ENCODE measurements at places on chromosomes 2 and 18.

DNA sequence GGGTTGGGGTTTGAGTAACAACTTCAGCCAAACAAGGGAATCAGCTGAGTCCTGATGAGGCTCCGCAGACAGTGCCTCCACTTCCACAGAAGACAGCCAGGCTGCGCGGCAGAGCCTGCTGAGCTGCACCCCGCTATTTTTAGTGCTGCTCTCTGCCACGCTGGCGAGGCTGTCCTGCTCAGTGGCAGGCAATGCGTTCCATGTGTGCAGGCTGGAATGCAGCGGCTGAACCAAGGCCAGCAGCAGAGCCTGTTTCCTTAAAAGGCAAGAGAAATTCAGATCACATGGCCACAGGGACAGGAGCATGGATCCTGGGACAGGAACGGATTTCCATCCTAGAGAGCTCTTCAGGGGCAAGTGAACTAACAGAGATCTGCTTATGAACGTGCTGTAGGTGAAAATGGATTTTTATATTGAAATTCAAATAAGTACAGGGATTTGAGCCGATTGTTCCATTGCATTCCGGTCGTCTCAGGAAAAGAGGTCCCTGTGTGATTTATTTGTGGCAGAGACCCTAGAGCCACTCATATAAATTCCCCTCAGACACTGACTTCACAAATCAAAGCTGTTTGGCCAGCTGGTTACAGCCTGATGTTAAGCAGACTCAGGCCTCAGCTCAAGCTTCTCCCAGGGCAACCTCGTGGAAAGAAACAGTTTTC, 98.7 kb downstream of the COL6A3 start:
- DNase-seq = no peak

GRCh38 chr2:80482276-80482675, 177.7 kb upstream of the LRRTM1 start:
- DNase-seq = no peak

DNA sequence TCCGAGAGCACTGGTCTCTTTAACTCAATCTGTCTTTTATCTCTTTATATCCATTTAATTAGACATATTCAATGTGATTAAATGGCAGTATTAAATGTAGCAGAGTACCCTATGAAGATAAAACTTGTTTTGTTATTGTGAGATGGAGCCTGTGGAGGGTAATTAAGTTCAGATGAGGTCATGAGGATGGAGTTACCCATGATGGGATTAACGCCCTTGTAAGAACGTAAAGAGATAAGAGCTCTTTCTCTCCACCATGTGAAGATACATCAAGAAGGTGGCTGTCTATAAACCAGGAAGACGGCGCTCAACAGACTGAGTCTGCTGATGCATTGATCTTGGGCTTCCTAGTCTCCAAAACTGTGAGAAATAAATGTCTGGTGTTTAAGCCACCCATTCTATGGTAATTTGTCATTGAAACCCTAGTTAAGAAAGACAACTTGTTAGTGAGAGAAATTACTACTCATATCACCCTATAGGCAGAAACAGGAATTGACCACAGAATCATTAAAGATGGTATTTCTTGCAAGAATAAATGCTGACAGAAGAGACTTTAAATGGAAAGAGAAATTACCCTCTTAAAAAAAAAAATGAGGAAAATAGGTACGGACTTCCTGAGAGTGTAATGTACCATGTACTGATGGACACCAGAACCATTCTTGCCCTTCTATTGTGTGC, 738.7 kb upstream of the CHAC2 start:
- DNase-seq = no peak

DNA sequence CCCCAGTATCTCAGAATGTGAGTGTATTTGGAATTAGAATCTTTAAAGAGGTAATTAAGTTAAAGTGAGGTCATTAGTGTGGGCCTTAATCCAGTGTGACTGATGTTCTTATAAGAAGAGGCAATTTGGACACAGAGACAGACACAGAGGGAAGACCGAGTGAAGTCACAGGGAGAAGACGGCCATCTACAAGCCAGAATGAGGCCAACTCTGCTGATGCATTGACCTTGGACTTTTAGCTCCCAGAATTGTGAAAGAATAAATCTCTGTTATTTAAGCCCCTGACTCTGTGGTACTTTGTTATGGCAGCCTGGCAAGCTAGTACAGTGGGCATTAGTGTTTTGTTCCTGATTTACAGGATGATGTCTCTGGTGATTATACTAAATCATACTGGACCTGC, 64.6 kb downstream of the LTBP1 start:
- DNase-seq = no peak

DNA sequence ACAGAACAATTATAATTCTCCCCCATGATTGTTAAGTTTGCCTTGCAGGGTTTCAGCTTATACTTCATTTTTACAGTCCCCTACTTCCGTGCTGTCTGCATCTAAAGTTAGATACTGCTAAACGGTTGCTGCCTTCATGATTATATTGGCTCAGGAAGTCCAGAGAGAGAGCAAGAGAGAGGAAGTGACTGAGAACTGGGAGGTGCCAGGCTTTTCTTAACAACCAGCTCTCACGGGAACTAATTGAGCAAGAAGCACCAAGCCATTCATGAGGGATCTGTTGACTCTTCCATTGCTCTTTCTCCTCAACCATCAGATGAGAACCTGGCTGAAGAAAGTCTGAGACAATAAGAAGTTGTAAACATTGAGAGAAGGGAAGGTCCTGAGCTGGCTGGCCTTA, 125.5 kb upstream of the SIX2 start:
- DNase-seq = no peak

GRCh38 chr2:88691339-88692183, at the start of gene RPIA:
TSS of gene RPIA (plus strand) at chr2:88691673. CDS start at chr2:88691699, 26 bp downstream.
- peak; percentile 99 for DNase-seq

DNA sequence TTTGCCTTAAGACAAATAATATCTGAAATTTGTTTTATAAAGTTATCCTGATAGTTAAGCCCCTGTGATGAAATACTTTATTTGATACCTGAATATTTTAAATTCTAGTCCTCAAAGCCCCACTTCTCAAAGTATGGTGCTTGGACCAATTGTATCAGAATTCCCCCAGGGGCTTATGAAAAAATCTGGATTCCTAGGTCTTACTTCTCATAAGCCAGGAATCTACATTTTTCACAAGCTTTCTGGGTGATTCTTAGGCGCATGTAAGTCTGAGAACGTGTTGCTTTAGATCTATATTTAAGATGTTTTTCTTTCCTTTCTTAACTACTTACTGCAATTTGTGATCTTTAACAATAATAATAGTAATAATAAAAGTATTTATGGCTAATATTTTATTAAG, 53.1 kb downstream of the MYO1B start:
- DNase-seq = no peak

- DNase-seq = no peak
Observed at GRCh38 chr2:146785101-146785500, 1059.7 kb upstream of the ACVR2A start.

- no peak for DNase-seq
Observed at GRCh38 chr2:117523711-117524238, 290.7 kb upstream of the DDX18 start.

DNA sequence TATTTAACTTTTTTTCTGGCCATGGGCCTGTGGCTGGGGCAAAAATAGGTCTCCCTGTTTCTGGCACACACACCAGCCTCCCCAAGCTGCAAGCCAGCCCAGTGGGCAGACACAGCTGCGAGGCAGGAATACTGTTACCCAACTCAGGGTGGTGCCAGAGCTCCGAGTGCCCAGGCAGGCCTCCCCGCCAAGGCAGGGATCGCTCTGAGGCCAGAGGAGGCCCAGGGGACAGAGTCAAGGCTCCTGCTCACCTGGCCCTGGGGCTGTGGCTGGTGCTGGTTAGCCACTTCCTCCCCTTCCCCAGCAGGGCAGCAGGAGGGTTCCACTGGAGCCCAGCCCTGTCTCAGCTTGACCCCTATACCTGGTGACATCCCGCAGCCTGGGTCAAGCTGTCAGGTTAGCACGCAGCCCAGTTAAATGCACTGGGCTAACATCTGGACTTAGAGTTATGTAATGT, 67.1 kb upstream of the EPAS1 start:
- no peak for DNase-seq

GRCh38 chr2:66575625-66576310, 140.8 kb downstream of the MEIS1 start:
- no peak for DNase-seq

DNA sequence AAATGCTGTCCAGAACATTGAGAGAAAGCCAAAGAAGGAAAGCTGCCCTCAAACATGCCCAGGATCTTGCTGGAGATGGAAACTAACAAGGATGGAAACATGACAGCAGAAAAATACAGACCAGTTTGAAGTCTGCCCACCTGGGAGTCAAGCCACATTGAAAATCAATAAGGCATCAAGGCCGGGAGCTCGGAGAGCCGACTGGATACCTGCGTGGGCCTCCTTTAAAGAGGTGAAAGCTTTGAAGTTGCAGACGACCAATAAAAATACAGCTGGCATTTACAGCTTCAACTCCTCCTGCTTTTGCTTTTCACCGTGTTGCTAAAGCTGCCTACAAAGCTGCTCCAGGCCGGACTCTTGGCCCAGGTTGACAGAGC, 279.7 kb downstream of the SRBD1 start:
- DNase-seq = no peak

GRCh38 chr2:158099716-158100115, 2.0 kb upstream of the UPP2 start:
- DNase-seq = no peak

- no peak for DNase-seq
Observed at GRCh38 chr2:157150747-157151146, 106.8 kb upstream of the GALNT5 start.

DNA sequence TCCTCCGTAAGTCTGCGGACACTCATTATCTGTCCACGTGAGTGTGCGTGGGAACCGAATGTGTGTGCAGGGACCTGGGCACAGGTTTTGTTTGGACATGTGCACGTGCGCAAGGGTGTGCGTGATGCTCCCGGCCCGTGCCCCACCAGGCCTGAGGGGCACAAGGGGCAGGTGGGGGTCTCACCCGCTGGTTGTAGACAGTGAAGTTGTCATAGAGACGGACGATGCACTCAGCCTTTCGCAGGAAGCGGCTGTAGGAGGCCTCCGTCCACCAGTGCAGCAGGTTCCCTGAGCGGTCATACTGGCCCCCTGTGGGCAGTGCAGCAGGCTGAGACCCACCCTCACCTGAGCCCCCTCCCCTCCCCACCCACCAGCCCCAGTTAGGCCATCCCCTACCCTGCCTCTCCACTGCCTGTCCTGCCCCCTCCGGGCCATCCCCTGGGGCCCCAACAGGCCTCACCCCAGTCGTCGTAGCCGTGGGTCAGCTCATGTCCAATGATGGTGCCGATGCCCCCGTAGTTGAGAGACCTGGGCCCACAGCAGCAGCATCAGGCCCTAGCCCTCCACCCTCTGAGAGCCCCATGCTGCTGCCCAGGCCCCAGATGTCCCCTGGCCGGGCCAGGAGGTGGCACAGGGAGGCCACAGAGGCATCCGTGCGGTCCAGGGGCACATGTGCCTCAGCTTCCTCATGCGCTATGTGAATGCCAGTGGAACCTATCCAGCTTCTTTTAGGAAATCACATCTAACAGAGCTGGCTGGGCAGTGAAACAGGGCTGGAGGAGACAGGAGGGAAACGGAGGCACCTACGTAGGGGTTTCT, 6.1 kb downstream of the ECEL1 start:
- no peak for DNase-seq

GRCh38 chr2:179876266-179876665, 14.9 kb upstream of the ZNF385B start:
- DNase-seq = no peak

- DNase-seq = no peak
Observed at GRCh38 chr2:168428431-168428830, 27.6 kb upstream of the CERS6 start.

GRCh38 chr2:110994250-110994961, 126.3 kb upstream of the BCL2L11 start:
- no peak for DNase-seq

- no peak for DNase-seq
Observed at GRCh38 chr2:114170070-114170469, 272.4 kb upstream of the DPP10 start.

- no peak for DNase-seq
Observed at GRCh38 chr2:167944825-167945659, 302.4 kb downstream of the STK39 start.

- DNase-seq = no peak
Observed at GRCh38 chr18:59432803-59433597, 73.9 kb upstream of the LMAN1 start.
